ENCODE measurements at places on chromosomes 2 and 18. TPM values are rescaled to one million over a fixed set of nuclear protein-coding genes. Genes with fewer than 3 reads are reported as not detected.

The CD8B2 gene
- total RNA-seq, result 0.10 TPM

The IGFBP2 gene
- 2.4 TPM for total RNA-seq

The RAB6C gene
- total RNA-seq, result not detected

GRCh38 chr18:392928-393573, 107.5 kb downstream of the COLEC12 start:
- no peaks in the 10 kb centered on the region for H3K4me1 ChIP-seq
- no peak for DNase-seq
- no peak overlapping the region for H3K4me3 ChIP-seq

DNA sequence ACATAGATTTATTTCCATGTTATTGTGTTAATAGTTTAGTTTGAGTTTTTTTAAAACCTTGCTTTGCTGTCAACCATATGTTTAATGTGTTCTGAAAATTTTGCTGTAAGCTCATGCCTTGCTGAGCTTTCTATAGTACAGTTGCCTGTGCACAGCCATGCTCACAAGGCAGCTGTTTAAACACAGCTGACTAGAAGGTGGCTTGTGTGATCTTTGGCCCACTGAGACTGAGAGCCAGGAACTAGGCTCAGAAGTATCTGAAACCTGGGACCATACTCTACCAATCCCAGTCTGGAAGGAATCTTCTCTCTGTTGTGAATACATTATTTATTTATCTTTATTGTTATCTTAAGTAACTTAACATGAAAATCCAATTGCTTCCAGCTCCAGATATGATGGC, 350.5 kb downstream of the KIAA1328 start:
- no peak overlapping the region for H3K4me3 ChIP-seq
- H3K4me1 ChIP-seq, result no peaks in the 10 kb centered on the region
- peaks cover 24% of the 10 kb centered on the region for H3K36me3 ChIP-seq

DNA sequence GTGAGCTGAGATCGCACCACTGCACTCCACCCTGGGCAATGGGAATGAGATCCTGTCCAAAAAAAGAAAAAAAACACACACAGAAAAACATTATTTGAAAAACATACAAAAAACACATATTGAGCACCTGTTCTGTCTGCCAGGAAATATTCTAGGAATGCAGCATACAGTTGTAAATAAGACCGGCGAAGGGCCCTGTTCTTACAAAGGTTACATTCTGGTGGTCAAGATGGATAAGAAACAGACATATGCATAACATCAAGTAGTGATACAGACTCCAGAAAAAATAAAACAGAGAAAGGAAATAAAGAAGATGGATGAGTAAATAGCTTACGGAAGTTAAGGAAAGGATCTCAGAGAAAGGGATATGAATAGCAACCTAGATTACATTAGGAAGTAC, 159.8 kb downstream of the GALNT3 start:
- no peak overlapping the region for H3K27ac ChIP-seq
- no peak for DNase-seq
- H3K36me3 ChIP-seq, result no peaks in the 10 kb centered on the region

DNA sequence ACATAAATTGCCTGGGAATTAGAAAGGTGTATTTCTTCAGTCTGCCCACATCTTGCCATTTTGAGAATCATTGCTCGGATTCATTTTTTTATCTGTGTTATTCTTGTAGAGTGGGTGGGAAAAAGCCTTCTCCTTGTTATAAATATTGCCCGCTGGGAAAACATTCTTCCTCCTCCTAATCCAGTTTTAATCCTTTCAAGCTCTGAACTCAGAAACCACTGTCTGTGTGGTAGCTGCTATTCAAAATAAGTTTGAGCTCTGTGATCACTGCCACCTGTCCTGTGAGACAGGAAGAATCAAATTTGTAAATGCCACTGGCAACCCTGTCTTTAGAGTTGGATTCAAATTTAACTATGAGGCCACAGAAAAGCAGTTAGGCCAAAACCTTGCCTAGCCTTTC, 1875.2 kb upstream of the PIK3C3 start:
- no peaks in the 10 kb centered on the region for H3K4me1 ChIP-seq
- H3K27ac ChIP-seq, result no peak overlapping the region
- no peak overlapping the region for H3K4me3 ChIP-seq
- H3K36me3 ChIP-seq, result no peaks in the 10 kb centered on the region
- DNase-seq, result no peak

DNA sequence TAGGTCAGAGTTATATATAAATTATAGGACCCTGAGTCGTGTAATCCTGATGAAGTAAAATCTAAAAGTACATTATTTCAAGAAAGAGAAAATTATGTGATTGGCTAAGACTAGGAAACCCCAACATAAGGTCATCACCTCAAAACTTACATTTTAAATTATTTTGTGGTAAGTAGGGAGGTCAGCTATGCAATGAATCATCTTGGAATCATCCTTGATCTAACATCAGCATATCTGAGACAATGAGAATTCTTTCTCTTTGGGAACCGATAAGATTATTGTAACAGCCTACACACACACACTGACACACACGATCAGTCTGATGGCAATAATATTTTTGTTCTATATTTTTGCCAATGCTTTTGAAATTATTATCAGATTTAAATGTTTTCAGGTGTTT, 904.8 kb upstream of the CHAC2 start:
- H3K4me3 ChIP-seq, result no peak overlapping the region
- no peaks in the 10 kb centered on the region for H3K27me3 ChIP-seq
- DNase-seq, result no peak
- H3K36me3 ChIP-seq, result no peaks in the 10 kb centered on the region
- H3K27ac ChIP-seq, result no peak overlapping the region
- no peaks in the 10 kb centered on the region for H3K4me1 ChIP-seq

DNA sequence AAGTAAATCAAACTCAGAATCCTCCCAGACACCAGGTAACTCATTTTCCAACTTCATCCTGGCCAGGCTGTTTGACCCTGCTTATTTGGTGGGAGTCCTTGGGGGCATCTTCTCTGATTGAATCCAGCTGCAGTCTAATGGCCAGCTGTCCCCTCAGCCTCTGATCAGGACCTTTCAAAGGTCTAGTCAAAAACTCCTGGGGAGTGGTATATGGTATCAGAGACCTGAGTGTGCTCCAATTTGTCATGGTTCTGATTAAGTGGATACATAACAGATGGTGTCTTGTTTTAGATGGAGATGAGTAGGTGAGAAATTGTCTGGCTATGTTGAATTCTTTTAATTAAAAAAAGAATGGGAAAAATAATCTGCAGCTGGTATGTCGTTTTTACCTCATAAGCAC, 842.6 kb upstream of the ACVR2A start:
- H3K36me3 ChIP-seq, result no peaks in the 10 kb centered on the region
- DNase-seq, result no peak
- H3K27ac ChIP-seq, result no peak overlapping the region
- no peak overlapping the region for H3K4me3 ChIP-seq

GRCh38 chr2:85819811-85820510, 66.2 kb downstream of the ATOH8 start:
- no peak overlapping the region for H3K4me3 ChIP-seq
- no peaks in the 10 kb centered on the region for H3K27me3 ChIP-seq
- H3K36me3 ChIP-seq, result no peaks in the 10 kb centered on the region
- H3K4me1 ChIP-seq, result no peaks in the 10 kb centered on the region
- H3K27ac ChIP-seq, result no peak overlapping the region

DNA sequence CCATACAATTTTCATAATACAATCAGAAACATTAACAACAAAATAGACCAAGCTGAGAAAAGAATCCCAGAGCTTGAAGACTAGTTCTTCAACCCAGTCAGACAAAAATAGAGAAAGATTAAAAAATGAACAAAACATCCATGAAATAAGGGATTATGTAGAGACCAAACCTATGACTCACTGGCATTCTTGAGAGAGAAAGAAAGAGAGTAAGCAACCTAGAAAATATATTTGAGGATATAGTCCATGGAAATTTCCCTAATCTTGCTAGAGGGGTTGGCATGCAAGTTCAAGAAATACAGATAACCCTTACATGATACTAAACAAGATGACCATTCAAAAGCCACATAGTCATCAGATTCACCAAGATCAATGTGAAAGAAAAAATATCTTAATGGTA, 281.7 kb downstream of the CCDC85A start:
- H3K4me3 ChIP-seq, result no peak overlapping the region
- no peaks in the 10 kb centered on the region for H3K36me3 ChIP-seq
- no peak for DNase-seq
- H3K4me1 ChIP-seq, result no peaks in the 10 kb centered on the region
- H3K27ac ChIP-seq, result no peak overlapping the region

DNA sequence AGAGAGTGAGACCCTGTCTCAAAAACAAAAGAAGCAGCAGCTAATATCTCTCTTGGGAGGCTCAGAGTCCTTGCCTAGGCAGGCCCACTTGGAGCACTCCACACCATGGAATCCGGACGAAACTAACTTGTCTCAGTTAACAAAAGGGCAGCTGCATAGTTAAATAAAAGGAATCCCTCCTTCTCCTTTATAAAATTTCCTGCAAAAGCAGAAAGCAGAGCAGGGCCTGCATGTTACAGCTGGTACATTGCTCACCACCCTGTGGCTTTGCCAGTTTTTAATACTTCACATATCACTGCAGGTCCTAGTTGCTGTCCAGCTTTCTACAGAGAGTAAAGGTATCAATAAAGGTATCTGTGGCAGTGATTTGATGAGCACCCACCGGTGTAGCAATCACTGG, 93.6 kb downstream of the ASAP2 start:
- DNase-seq, result no peak
- no peak overlapping the region for H3K27ac ChIP-seq
- H3K4me3 ChIP-seq, result no peak overlapping the region
- H3K27me3 ChIP-seq, result no peaks in the 10 kb centered on the region
- no peaks in the 10 kb centered on the region for H3K4me1 ChIP-seq
- H3K36me3 ChIP-seq, result no peaks in the 10 kb centered on the region

All from activated naive CD4-positive, alpha-beta T cell treated with anti-CD3 and anti-CD28 coated beads for 36 hours (primary cell).